CD8-positive, alpha-beta memory T cell (primary cell): ENCODE measurements at places on chromosomes 16 and 17.

GRCh38 chr16:51419768-51420167 is 268.7 kb upstream of the SALL1 start:
- no peak overlapping the region for H3K4me3 ChIP-seq
- DNase-seq, result no peak
- H3K27me3 ChIP-seq, result no peaks in the 10 kb centered on the region
- no peak overlapping the region for H3K27ac ChIP-seq
- H3K36me3 ChIP-seq, result no peaks in the 10 kb centered on the region
- no peaks in the 10 kb centered on the region for H3K4me1 ChIP-seq

DNA sequence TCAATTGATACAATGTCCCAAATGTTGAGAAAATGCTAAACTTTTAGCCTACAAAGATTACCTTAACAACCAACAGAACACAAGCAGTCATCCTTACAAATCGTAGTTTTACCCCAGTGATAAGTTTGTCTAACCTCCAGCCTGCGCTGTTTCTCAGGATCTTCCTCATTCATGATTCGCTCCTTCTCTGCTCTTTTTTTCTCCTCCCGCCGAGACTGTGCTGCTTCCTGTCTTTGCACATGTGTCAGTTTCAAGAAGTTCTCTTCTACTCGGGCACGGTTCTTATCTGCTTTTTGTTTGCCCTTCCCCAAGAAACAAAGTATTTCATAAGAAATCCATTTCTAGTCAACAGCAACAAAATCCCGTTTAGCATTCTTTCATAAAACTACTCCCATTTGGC is 10.2 kb upstream of the STRADA start:
- DNase-seq, result no peak
- H3K4me1 ChIP-seq, result peaks cover 9% of the 10 kb centered on the region
- H3K27ac ChIP-seq, result no peak overlapping the region
- H3K27me3 ChIP-seq, result no peaks in the 10 kb centered on the region

GRCh38 chr16:58099097-58099955 is 29.9 kb downstream of the CFAP20 start:
- no peaks in the 10 kb centered on the region for H3K27me3 ChIP-seq
- no peaks in the 10 kb centered on the region for H3K4me1 ChIP-seq
- no peak for DNase-seq
- no peaks in the 10 kb centered on the region for H3K36me3 ChIP-seq
- H3K27ac ChIP-seq, result no peak overlapping the region

DNA sequence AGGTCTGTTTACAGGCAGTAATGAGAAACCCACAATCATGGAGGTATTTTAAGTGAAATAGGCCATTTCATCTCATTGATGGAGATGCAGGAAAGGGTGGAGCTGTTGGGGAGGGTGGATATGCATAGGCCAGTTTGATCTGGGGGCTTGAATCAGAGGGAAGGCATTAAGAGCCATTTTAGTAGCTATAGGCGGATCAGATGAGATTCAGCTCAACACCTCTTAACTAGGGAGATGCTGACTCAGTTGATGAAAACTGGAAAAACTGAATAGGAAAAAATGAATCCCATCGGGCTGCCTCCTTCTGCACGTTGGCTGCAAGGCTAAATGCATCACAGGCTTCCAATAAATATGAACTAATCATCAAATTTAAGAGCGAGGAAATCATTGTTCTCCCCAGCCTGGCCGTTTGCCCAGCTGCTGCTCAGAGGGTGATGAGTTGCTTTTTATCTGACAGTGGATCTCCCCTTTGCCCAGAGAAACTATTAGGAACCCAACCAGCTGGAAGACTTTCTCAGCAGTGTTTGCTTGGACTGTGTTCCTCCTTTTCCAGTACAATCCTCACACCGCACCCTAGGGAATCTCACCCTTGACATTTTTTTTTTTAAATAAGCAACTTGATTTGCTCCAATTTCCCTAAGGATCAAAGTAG is 149.6 kb downstream of the SOX9 start:
- no peak overlapping the region for H3K4me3 ChIP-seq
- no peaks in the 10 kb centered on the region for H3K36me3 ChIP-seq
- no peaks in the 10 kb centered on the region for H3K4me1 ChIP-seq

- no peak overlapping the region for H3K27ac ChIP-seq
- no peaks in the 10 kb centered on the region for H3K27me3 ChIP-seq
- no peaks in the 10 kb centered on the region for H3K36me3 ChIP-seq
- no peak overlapping the region for H3K4me3 ChIP-seq
- H3K4me1 ChIP-seq, result no peaks in the 10 kb centered on the region
- no peak for DNase-seq
Measured at GRCh38 chr17:79301469-79301868, 226.8 kb downstream of the ENGASE start.

DNA sequence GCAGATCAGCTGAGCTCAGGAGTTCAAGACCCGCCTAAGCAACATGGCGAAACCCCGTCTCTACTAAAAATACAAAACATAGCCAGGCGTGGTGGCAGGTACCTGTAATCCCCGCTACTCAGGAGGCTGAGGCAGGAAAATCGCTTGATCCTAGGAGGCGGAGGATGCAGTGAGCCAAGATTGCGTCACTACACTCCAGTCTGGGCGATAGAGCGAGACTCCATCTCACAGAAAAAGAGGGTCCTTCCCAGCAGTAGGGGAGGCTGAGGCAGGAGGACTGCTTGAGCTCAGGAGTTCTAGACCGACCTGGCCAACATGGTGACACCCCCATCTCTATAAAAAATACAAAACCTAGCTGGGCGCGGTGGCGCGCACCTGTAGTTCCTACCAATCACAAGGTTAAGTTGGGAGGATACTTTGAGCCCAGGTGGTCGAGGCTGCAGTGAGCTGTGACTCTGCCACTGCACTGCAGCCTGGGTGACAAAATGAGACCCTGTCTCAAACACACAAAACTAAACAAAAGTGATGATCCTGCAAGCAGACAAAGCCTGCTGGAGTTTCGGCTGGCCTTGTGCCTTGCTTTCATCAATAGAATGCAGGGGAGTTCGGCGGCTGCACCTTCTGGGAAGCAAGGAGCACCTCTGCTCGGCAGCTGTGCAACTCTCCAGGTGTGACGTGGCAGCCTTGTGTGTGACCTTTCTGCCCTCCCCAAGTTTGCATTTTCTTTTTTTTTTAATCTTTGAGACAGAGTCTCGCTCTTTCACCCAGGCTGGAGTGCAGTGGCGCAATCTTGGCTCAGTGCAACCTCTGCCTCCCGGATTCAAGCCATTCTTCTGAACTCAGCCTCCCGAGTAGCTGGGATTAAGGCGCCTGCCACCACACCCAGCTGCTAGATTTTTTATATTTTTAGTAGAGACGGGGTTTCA is 12.4 kb upstream of the YWHAE start:
- no peak for DNase-seq
- H3K4me1 ChIP-seq, result no peaks in the 10 kb centered on the region
- no peak overlapping the region for H3K27ac ChIP-seq
- H3K36me3 ChIP-seq, result no peaks in the 10 kb centered on the region
- H3K4me3 ChIP-seq, result no peak overlapping the region
- H3K27me3 ChIP-seq, result no peaks in the 10 kb centered on the region

DNA sequence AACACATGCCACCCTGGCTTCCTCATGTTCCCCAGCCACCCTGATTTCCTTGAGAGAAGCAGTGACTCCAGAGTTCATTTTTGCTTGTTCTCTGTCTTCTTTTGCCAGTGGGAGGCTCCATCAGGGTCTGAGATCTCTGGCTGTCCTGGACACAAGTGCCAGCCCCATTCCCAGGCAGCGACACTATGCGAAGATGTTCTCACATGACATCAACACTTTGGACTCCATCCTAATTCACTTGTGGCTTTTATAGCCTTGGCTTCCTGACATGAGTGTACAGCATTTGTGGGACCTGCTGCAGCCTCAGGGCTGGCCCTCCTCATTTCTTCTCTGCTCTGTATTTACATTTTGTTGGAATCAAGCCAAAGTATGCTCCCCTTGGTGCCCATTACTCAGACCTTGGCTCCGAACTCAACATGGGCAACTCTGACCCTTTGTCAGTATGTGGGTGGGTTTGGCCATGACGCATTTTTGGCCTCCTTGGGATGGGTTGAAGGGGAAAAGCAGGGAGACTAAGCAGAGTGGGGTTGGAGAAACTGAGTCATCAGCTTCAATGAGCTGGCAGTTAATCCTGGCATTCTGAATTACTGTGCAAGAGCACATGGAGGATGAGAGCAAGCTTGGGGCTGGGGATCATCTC is 119.0 kb upstream of the EEF2KMT start:
- no peaks in the 10 kb centered on the region for H3K4me1 ChIP-seq
- H3K4me3 ChIP-seq, result no peak overlapping the region
- H3K27me3 ChIP-seq, result no peaks in the 10 kb centered on the region
- no peak overlapping the region for H3K27ac ChIP-seq
- DNase-seq, result no peak
- H3K36me3 ChIP-seq, result no peaks in the 10 kb centered on the region

DNA sequence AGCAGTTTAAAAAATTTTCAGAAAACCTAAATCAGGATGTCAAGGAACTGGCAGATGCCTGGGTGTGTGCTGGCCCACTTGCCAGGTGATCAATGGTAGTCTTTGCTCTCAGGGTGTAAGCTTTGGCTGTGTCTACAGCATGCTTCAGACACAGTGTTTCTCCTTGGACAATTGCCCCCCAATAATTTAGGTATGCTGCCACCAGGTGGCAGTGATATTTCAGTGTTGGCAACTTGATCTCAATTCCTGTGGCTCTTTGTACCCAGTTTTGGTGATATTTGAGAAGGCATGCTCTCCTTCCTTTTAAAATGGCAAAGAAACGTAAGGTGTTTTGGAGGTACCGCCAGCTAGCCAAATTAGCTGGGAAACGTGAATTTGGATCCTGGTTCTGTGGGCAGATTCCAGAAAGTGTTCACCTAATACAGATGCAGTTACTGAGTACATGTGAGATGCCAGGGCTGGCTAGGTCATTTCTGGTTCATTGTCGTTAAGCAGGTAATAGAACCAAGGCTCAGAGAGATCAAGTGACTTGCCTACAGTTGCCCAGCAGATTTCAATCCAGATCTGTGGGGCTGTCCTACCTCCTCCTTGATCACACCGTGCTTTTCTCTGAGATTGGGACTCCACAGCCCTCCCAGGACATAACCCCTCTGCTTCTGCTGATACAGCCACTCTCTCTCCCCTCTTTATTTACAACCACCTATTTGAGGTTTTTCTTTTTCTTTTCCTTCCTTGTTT is 155.6 kb upstream of the PLCG2 start:
- H3K4me3 ChIP-seq, result no peak overlapping the region
- peaks cover 7% of the 10 kb centered on the region for H3K36me3 ChIP-seq
- peak; percentile 24 for DNase-seq
- H3K4me1 ChIP-seq, result peaks cover 12% of the 10 kb centered on the region
- no peak overlapping the region for H3K27ac ChIP-seq
- no peaks in the 10 kb centered on the region for H3K27me3 ChIP-seq

DNA sequence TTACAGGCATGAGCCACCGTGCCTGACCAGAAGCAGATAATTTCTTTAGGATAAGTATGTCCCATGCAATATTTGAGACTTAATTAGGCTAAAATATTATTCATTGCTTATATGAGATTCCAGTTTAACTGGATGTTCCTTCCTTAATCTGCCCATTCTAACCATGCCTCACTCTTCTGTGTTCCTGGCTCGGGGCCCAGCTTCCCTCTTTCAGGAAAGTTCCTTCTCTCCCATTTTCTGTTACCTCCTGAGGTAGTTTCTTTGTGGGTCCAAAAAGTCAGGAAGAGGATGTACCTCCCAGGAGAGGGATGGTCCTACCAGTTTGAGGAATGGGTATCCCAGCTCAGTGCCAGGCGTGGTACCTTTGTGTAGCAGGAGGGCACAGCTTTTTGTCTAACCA is 23.3 kb downstream of the UNK start:
- H3K27ac ChIP-seq, result no peak overlapping the region
- peaks cover 8% of the 10 kb centered on the region for H3K36me3 ChIP-seq
- no peaks in the 10 kb centered on the region for H3K4me1 ChIP-seq

DNA sequence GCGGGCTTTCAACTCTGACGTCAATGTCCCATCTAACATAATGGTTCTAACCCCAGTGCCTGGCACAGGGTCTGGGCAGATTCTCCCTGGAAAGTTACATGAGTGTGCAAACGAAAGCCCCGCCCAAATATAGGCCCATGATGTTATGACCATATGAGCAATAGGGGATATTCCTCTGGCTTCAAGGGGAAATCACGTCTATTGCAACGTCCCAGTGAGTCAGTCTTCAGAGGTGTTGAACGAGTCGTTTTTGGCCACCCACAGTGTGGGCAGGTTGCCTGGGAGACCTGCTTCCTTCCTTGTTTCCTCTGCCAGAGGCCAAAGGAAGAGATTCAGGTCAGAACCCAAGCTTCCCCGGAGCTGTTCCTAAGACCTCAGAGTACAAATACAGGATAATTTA is 30.3 kb downstream of the PIK3R5 start:
- peaks cover 6% of the 10 kb centered on the region for H3K36me3 ChIP-seq
- DNase-seq, result peak; percentile 69
- H3K27me3 ChIP-seq, result no peaks in the 10 kb centered on the region
- H3K4me1 ChIP-seq, result peaks cover 36% of the 10 kb centered on the region
- no peak overlapping the region for H3K4me3 ChIP-seq
- peak overlapping the region; percentile 17 for H3K27ac ChIP-seq

- no peak for DNase-seq
- peak overlapping the region; percentile 66 for H3K27ac ChIP-seq
- peaks cover 14% of the 10 kb centered on the region for H3K4me1 ChIP-seq
- H3K36me3 ChIP-seq, result no peaks in the 10 kb centered on the region
- H3K4me3 ChIP-seq, result peak overlapping the region; percentile 29
Measured at GRCh38 chr17:81365601-81366585, 29.4 kb upstream of the BAHCC1 start.

- H3K4me3 ChIP-seq, result no peak overlapping the region
- no peak for DNase-seq
- H3K27me3 ChIP-seq, result no peaks in the 10 kb centered on the region
- H3K4me1 ChIP-seq, result peaks cover 7% of the 10 kb centered on the region
- H3K36me3 ChIP-seq, result no peaks in the 10 kb centered on the region
Measured at GRCh38 chr17:56786989-56787482, 46.7 kb downstream of the C17orf67 start.

DNA sequence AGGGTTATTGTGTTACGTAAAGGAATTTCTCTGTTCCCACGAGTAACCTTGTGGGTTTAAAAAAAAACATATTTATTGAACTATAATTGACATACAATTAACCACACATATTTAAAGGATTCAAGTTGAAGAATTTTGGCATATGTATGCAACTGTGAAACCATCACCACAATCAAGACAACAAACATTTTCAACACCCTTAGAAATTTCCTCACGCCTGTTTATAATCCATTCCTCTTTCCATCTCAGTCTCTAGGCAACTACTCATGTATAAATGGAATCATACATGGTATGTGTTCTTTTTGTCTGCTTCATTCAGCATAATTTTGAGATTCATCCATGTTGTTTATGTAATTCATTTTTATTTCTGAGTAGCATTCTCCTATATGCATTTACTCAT is 104.0 kb downstream of the MRTFB start:
- no peak overlapping the region for H3K4me3 ChIP-seq
- no peaks in the 10 kb centered on the region for H3K36me3 ChIP-seq
- no peaks in the 10 kb centered on the region for H3K4me1 ChIP-seq

GRCh38 chr17:36597226-36597625 is 4.2 kb upstream of the MRM1 start:
- no peaks in the 10 kb centered on the region for H3K27me3 ChIP-seq
- DNase-seq, result no peak
- H3K4me1 ChIP-seq, result peaks cover 18% of the 10 kb centered on the region
- no peaks in the 10 kb centered on the region for H3K36me3 ChIP-seq
- H3K27ac ChIP-seq, result no peak overlapping the region

- no peaks in the 10 kb centered on the region for H3K27me3 ChIP-seq
- no peak overlapping the region for H3K4me3 ChIP-seq
- H3K27ac ChIP-seq, result no peak overlapping the region
- H3K36me3 ChIP-seq, result no peaks in the 10 kb centered on the region
- DNase-seq, result no peak
Measured at GRCh38 chr16:49788572-49788971, 67.3 kb downstream of the ZNF423 start.

- no peak for DNase-seq
- H3K4me3 ChIP-seq, result no peak overlapping the region
- no peaks in the 10 kb centered on the region for H3K36me3 ChIP-seq
- no peaks in the 10 kb centered on the region for H3K27me3 ChIP-seq
- H3K4me1 ChIP-seq, result no peaks in the 10 kb centered on the region
Measured at GRCh38 chr16:11395008-11395948, 50.0 kb downstream of the RMI2 start.
